ENCODE measurements at places on chromosomes 5 and 9.
A peak's percentile ranks its signal among the peaks of the same experiment; 100 is the strongest.

- no peak for DNase-seq
These were observed 52.2 kb upstream of the TESK1 start for GRCh38 chr9:35552837-35553236.

DNA sequence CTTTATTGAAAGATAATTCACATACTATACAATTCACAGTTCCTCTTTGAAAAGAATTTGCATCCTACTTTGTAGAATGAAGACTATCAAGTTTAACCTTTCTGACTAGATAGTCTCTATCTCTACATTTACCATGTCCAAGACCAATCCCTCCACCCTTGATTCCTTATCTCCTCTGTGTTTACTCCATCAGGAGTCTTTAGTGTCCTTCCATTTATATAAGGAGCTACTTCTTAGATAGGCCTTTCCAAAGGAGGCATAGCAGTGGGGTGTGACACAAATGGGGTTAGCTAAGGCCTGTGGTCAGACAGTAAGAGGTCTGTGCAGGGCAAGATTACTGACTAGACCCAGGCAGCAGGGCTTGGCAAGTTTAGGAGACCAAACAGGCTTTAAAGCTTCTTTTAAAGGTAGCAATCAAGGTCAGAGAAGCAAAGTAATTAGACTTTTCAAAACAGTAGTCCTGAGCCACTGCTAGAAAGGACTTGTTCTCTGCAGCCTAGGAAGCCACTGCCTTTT lies 11.1 kb upstream of the DMXL1 start:
- DNase-seq = no peak

DNA sequence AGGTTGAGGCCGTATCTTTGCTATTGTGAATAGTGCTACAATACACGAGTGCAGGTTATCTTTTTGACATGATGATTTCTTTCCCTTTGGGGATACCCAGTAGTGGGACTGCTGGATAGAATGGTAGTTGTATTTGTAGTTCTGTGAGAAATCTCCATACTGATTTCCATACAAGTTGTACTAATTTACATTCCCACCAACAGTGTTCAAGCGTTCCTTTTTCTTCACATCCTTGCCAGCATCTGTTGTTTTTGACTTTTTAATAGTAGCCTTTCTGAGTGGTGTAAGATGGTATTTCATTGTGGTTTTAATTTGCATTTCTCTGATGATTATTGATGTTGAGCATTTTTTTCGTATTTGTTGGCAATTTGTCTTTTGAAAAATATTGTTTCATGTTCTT lies 41.4 kb downstream of the CNOT6 start:
- DNase-seq = no peak

DNA sequence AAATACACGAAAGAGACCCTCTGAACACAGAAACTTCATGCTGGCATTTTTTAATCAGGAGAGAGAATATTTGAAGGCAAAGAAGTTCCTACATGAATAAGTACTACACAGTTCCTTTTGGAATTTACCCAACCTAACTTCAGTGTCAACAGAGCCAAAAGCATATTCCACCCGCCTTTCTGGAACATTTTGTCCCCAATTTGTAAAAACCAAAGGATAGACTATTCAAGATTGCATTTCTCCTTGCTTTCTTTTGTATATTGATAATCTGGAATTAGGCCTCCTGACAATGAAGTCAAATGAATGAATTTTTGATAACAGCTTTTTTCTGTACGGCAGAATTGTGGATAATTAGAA lies 39.4 kb upstream of the TRAF1 start:
- DNase-seq = no peak

DNA sequence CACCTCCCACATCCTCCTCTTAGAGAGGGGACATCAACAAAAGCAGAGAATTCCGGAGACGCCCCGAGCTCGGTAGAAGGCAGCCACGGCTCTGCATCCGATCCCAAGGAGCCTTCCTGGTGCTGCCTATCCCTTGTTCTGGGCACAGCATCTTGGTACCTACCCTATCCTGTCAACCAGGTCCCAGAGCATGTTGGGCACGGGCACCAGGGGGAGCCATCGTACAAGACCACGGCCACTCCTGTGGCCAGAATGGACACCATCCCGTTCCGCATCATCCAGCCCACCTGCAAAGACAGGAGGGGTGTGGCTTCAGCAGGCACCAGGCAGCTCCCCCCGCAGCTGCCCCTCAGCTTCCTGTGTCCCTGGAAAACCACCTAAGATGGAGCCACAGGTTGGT lies 62.7 kb upstream of the ZNF354A start:
- peak; percentile 42 for DNase-seq

- no peak for DNase-seq
These were observed 400.9 kb upstream of the SGCD start for GRCh38 chr5:155926031-155926430.

- DNase-seq = no peak
These were observed 2.2 kb downstream of the ST6GALNAC6 start for GRCh38 chr9:127897193-127897692.

- DNase-seq = no peak
These were observed at the start of gene KIF4B for GRCh38 chr5:155013526-155013925. TSS of gene KIF4B (plus strand) at chr5:155013755. CDS start at chr5:155013860, 105 bp downstream.

GRCh38 chr5:137280656-137281055 lies 218.5 kb downstream of the SPOCK1 start:
- DNase-seq = no peak

DNA sequence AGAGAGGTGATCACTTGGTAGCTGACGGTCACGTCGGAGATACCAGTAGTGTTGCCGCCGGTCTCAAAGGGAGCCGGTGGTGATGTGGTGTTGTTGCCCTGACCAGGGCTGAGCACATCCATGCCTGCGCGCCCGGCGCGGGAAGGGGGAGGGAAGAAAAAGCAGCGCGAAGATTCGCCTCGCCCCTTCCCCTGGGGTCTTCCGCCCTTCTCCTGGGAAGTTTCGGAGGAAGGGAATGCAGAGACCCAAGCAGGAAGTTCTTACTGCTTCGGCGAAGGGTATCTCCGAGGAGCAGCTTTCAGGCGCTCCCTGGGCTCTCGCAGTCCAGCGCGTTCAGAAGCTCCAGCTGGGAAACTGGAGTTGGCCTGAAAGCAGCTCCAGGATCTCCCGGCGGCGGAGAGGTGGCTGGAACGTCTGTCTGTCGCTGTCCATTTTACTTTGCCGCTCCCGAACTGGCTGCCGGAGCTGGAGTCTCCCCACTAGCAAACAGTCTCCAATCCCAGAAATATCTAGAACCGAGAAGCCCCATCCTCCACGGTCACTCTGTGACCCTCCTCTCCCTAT lies 565 bp downstream of the HTR1A start:
- no peak for DNase-seq

- DNase-seq = no peak
These were observed 6.8 kb downstream of the TRIM7 start for GRCh38 chr5:181198106-181198685.

DNA sequence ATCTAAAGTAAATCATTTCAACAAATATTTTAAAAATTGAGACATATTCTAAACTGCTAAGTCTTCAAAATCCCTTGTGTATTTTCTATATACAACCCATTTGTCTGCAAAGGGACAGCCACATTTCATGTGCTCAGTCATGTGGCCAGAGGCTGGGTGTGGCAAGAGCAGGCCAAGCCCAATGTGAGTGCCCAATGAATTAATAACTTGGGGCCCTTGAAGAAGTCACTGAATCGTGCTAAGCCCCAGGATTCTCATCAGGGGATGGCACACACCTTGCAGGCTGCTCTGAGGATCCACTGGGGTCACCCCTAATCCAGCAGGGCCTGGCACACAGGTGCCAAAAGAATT lies 78.2 kb upstream of the SMIM23 start:
- DNase-seq = no peak

DNA sequence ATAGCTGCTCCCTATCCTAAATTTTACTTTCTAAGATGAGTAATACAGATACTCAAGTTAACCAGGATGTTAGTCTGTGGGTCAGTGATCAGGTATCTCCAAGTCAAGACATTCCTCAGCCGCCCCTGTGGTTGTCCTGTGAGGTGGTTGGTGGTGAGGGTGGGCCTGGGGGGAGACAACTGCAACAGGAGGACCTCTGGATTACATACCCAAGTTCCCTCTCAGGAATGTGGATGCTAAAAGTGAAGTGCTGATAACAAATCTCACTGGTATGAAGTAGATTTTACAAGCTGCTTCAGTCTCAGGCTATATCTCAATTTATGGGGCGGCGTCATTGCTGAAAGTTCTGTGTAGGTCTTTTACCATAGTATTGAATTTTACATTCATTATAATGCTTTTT lies 38.3 kb downstream of the SLC1A3 start:
- DNase-seq = no peak

DNA sequence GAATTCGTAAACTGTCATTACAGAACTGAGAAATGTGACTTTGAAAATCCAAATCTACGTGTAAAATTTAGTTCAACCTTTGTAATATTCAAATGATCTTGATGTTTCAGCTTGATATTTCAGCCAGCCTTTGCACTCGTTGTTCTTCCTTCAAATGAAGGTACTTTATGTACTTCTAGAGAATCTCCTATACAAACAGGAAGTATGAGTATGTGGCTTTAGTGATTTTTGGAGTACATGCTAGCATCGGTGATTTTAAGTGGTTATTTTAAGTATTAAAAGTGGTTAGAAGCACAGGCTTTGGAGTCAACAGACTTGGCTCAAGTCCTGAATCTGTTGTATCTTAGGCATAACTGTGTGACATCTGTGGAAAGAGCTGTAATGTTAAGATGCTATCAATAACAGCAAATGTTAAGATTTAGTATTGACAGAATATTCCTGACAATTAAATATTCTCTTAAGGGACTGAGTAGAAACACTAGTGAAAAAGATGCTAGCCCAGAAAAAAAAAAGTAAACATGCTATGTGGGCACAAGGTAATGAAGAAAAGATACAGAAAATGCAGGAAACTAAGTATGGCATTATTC lies 398.0 kb downstream of the ADGRV1 start:
- no peak for DNase-seq

DNA sequence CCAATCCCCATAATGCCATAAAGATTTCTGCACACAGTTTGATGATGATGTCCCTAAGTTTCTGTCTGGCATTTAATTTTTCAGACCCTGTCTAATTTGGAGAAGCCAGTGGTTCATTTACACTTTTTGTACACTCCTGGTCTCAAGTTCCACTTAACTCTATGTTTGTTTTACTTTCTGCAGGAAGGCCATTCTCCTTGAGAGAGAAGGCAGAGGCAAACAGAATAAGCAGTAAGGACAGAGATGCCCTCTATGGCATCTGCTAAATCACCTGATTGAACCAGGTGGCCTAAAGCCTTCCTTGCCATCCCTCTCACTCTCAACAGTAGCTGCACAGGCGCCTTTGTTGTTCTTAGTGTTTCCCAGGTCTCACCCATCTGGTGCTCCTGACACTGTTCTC lies 86.1 kb upstream of the LRRTM2 start:
- DNase-seq = peak; percentile 39

GRCh38 chr9:131731644-131732043 lies 8.2 kb downstream of the RAPGEF1 start:
- DNase-seq = no peak

GRCh38 chr5:179438011-179438441 lies 92.8 kb upstream of the ADAMTS2 start:
- DNase-seq = no peak

DNA sequence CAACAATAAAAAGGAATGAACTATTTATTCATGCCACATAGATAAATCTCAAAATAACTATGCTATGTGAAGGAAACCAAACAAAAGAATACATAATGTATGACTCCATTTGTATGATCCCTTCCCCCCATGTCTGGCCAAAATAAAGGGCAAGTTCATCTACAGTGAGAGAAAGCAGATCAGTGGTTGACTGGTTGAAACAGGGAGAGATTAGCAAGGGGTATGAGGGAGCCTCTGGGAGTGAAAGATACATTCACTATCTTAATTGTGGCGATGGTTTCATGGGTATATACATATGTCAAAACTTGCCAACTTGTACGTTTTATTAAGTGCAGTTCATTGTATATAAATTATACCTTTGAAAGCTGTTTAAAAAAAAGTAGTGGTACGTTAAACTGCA lies 4.8 kb downstream of the PSMD5 start:
- DNase-seq = no peak

- no peak for DNase-seq
These were observed 59.4 kb upstream of the TNFSF8 start for GRCh38 chr9:114989600-114990410.

- DNase-seq = peak; percentile 72
These were observed 393 bp downstream of the SH3GLB2 start for GRCh38 chr9:129027685-129028191.

DNA sequence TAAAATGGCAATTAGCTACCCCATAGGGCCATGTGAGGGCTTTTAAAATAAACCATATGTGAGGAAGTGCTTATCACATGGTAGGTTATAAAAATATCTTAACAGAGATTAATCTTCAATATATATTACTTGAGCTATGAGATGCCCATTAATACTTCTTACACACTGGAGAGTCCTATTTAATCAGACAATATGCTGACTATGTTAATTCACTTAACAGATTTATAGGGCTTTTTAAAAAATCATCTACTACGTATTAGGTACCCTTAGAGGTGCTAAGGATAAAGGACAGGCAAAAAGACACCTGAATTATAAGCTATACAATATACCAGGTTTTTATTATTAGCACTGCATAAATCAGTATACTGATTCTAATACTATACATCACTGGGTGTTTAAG lies 102.6 kb downstream of the STRBP start:
- DNase-seq = no peak

GRCh38 chr5:54691656-54692055 lies 174.1 kb downstream of the SNX18 start:
- no peak for DNase-seq

DNA sequence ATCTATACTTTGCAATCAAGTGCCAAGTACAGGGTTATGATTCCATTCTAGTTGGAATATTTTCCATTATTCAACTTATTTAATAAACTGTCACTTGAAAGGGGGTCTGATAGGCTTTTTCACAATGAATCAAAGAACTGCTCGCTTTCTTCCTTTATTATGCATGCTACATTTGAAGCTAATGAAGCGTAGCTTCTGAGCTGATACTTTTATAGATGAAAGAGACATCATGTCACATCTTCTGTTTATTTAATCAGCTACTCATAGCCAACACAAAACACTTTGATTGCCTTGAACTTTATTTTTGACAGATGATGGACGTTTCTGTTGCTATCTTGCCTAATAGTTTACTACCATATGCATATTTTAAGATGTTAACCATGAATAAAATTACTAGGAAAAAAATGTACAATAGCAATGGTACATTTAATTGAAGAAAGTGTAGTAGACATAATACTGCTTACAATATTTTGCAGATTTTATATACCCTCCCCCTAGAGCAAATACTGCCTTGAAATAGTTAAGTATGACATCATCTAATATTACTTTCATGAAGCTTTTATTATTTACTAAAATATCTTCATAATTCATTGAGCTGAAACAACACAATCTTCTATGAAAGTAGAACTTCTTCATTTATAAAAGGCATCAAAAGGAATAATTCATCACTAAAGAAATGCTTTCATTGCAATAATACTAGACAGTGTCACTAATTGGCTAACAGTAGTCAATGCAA lies 529.3 kb upstream of the TYRP1 start:
- DNase-seq = no peak

Data from SHP77 (cell line).